ENCODE measurements at places on chromosomes 13 and 19.

- no peak for DNase-seq
Measured at GRCh38 chr13:110410936-110411687, 104.0 kb downstream of the COL4A2 start.

DNA sequence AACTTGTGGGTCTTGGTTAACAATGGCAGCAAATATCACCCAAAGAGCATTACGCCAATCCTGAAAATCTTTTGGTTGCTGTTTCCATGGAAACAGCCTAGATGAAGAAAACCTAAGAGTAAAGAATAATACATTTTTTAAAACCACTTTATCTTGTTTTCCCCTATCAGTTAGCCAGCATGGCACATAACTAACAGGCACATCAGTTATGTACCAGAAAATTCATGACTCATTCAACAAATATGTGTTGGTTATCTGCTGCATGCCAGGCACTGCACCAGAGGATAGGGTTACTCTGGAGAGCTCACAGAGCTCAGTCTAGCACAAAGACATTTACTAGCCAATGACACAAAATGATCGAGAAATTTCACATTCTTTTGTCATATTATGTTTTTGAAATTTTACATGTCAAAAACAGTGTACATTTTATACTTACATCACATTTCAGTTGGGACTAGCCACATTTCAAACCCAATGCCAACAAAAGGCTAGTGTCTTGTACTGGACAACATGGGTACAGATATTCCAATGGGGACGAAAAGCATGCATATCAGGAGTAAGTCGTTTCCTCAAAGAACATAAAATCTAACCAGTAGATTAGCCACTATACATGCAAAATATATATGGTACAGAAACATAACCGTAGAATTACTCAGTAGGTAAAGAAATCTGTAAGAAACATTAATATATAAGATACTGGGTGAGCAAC is 20.3 kb downstream of the LNX2 start:
- DNase-seq = no peak

GRCh38 chr19:370641-371330 is 26.2 kb upstream of the MIER2 start:
- DNase-seq = no peak

GRCh38 chr13:98495627-98496478 is 81.1 kb downstream of the STK24 start:
- no peak for DNase-seq

Data from effector memory CD4-positive, alpha-beta T cell (primary cell).